ENCODE measurements at places on chromosomes 11 and 22. TPM values are rescaled to one million over a fixed set of nuclear protein-coding genes. Genes with fewer than 3 reads are reported as not detected.

GRCh38 chr22:40265783-40266182 lies 80.5 kb upstream of the ADSL start:
- DNase-seq = no peak
- no peak overlapping the region for H3K4me3 ChIP-seq
- peaks cover 8% of the 10 kb centered on the region for H3K4me1 ChIP-seq
- no peaks in the 10 kb centered on the region for H3K27me3 ChIP-seq
- H3K27ac ChIP-seq = no peak overlapping the region

GRCh38 chr22:50546326-50547262 lies 895 bp downstream of the KLHDC7B start:
- H3K4me3 ChIP-seq = no peak overlapping the region
- H3K27me3 ChIP-seq = peaks cover 33% of the 10 kb centered on the region
- peaks cover 17% of the 10 kb centered on the region for H3K4me1 ChIP-seq
- DNase-seq = no peak

DNA sequence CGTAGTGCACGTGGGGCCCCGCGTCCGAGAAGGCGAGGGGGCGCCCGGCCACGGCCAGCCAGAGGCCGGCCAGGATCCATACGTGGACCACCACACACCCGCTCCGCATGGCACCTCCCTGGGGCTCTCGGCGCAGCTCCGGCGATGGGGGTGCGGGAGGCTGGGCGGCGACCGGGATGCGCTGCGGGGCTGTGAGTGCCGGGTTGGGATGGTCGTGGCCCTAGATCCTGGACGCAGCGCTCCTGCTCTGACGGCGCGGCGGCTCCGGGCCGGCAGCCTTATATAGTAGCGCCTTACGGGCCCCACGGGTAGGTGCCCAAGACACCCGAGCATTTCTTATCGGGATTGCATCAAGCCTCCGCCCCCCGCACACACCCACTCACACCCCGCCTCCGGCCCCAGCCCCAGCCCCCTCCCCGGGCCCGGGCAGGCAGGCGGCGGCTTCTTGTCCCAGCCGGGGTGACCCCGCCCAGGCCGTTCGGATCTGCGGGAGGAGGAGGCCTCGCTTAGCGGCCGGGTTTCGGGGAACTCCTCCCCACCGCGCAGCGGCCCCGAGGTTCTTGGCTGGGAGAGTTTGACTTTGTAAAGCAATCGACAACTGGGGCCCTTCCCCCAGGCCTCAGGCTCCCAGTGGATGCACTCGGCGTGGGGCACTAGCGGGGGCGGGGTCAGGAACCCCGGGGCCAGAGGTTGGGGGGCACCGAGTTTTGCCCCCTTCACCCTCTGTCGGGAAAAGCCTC lies at the start of gene FGF19:
Gene FGF19 (minus strand): TSS at position 255 of the 740 bp plus-strand sequence. CDS start 146 bp downstream, at position 109.
- no peaks in the 10 kb centered on the region for H3K36me3 ChIP-seq
- H3K27me3 ChIP-seq = no peaks in the 10 kb centered on the region
- DNase-seq = no peak

DNA sequence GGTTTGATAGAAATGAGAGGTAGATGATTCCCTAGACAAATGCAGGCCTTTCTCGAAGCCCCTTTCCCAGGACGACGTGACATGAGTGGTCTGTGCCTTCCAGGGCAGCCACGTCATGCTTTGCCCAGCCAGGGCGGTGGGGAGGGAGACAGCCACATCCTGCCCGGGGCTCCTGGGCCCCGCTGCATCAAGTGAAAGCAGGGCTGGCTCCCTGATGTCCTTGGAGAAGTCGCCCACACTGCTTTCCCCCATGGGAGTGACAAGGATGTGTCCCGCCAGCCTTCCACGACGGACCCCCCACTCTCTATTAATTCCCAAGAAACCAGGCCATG lies 13.2 kb downstream of the PPARA start:
- no peaks in the 10 kb centered on the region for H3K36me3 ChIP-seq
- no peaks in the 10 kb centered on the region for H3K27me3 ChIP-seq
- no peak overlapping the region for H3K4me3 ChIP-seq
- no peak overlapping the region for H3K27ac ChIP-seq
- DNase-seq = no peak

GRCh38 chr22:48236261-48236660 lies 1473.8 kb downstream of the TBC1D22A start:
- no peak overlapping the region for H3K4me3 ChIP-seq
- DNase-seq = no peak
- H3K36me3 ChIP-seq = no peaks in the 10 kb centered on the region
- no peak overlapping the region for H3K27ac ChIP-seq
- H3K27me3 ChIP-seq = no peaks in the 10 kb centered on the region
- no peaks in the 10 kb centered on the region for H3K4me1 ChIP-seq

DNA sequence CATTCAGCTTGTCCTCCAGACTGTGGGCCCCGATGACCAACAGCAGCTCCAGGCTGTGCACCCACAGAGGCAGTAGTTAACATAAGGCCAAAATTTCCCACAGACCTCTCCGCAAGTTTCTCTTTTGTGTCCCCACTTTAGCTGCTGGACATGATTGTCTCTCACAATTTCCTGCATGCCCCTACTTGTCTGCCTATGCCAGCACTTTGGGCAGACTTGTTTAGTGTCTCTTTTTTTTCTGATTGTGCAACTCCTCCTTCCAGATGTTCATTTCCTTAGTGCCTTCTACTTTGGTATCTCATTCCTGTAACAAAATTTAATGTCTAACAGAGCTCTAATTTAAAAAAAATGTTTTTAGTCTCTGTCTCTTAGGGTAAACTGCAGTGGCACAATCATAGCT lies 23.8 kb upstream of the SCN3B start:
- H3K36me3 ChIP-seq = no peaks in the 10 kb centered on the region
- H3K27me3 ChIP-seq = no peaks in the 10 kb centered on the region
- no peak overlapping the region for H3K4me3 ChIP-seq
- H3K4me1 ChIP-seq = no peaks in the 10 kb centered on the region

DNA sequence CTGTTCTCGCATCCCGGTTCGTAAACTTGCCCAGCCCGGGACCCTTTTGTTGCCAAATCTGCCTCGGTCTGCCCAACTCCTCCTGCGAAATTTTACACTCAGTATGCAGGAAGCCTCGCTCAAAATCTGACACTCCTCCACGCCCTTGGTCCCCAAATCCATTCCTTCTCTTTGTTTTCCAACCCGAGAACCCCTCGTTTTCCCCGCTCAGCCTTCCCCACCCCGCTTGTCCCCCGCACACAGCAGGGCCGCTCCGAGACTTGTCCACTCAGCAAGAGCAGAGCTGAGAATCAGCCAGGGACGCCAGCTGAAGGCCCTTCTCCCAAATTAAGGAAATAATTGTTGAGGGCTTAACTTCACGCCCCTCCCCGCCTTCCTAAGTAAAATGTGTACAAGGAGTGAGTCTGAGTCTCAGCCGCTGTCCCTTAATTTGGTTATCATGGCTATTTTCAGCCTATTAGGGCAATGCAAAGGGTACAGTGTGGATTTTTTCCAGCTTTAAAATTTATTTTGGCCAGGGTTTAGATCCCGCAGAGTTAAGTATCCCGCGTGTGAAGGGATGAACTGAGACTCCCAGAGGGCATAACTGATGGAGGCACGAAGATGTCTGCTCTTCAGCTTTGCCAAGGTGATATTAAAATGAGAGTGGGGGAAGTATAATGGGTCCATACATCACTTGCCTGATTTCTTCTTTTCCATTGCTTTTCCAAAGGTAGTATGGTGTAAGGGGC lies 581 bp upstream of the FBXO3 start:
- peak overlapping the region; percentile 85 for H3K4me3 ChIP-seq
- H3K36me3 ChIP-seq = peaks cover 7% of the 10 kb centered on the region
- H3K27me3 ChIP-seq = no peaks in the 10 kb centered on the region
- no peak for DNase-seq
- H3K27ac ChIP-seq = peak overlapping the region; percentile 85

DNA sequence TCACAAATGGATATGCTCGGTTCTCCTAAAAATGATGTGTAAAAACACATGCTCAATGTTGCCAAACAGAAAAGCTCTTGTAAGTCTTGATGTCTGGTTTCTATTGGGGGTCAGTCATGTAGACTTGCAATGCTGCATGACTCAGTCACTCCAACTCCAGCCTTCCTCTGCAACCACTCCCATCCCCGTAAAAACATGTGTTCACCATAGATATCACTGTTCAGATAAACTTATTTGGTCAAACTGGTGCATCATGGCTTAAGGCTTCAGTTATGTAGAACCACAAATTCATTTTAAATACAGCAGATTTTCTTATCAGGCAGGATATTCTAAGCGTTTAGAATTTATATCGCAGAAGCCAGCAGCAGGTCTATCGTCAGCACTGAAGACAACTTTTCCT lies 298.4 kb upstream of the LUZP2 start:
- no peaks in the 10 kb centered on the region for H3K36me3 ChIP-seq
- H3K4me3 ChIP-seq = no peak overlapping the region
- DNase-seq = no peak
- no peaks in the 10 kb centered on the region for H3K4me1 ChIP-seq

DNA sequence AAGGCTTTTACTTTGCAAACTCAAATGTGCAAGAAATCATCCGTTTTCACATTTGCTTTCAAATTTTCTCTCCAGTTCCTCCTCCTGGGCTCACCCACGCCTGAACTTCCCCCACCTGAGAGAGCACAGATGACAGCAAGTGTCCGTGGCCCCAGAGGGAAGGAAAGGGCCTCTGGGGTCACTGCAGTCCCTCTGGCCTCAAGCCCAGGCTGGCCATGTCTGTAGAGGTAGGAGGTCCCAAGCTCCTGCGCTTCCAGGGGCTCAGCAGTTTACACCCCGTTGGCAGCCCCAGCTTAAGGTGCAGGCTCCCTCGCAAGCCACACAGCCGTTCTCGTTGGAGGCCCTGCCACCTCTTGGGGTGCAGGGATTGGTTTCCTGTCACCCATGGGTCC lies 40.5 kb upstream of the PRDM11 start:
- peak; percentile 78 for DNase-seq
- H3K4me3 ChIP-seq = no peak overlapping the region
- H3K27me3 ChIP-seq = no peaks in the 10 kb centered on the region
- H3K27ac ChIP-seq = no peak overlapping the region

- H3K27me3 ChIP-seq = no peaks in the 10 kb centered on the region
- peaks cover 17% of the 10 kb centered on the region for H3K4me1 ChIP-seq
- no peak overlapping the region for H3K4me3 ChIP-seq
- H3K27ac ChIP-seq = no peak overlapping the region
- DNase-seq = no peak
- no peaks in the 10 kb centered on the region for H3K36me3 ChIP-seq
Measured at GRCh38 chr11:86810288-86810687, 9.9 kb downstream of the PRSS23 start.

GRCh38 chr11:61791737-61792309 lies 576 bp downstream of the TMEM258 start:
- H3K27ac ChIP-seq = peak overlapping the region; percentile 94
- H3K4me1 ChIP-seq = peaks cover 24% of the 10 kb centered on the region
- H3K27me3 ChIP-seq = no peaks in the 10 kb centered on the region
- peaks cover 44% of the 10 kb centered on the region for H3K36me3 ChIP-seq
- DNase-seq = no peak

- H3K4me3 ChIP-seq = no peak overlapping the region
- no peaks in the 10 kb centered on the region for H3K36me3 ChIP-seq
- no peak overlapping the region for H3K27ac ChIP-seq
- no peaks in the 10 kb centered on the region for H3K27me3 ChIP-seq
Measured at GRCh38 chr22:36185828-36186624, 15.6 kb downstream of the APOL4 start.

GRCh38 chr11:86917589-86917988 lies 37.6 kb downstream of the FZD4 start:
- DNase-seq = no peak
- H3K27me3 ChIP-seq = no peaks in the 10 kb centered on the region
- H3K4me1 ChIP-seq = peaks cover 19% of the 10 kb centered on the region

ROM1 gene
- 11.9 TPM for total RNA-seq

MUC5B gene
- not detected for total RNA-seq

GAL gene
- not detected for total RNA-seq

CYP2D6 gene
- total RNA-seq = 0.42 TPM

CNIH2 gene
- not detected for total RNA-seq

IGSF22 gene
- not detected for total RNA-seq

Data from esophagus muscularis mucosa (tissue), 4 donors.